ENCODE measurements at places on chromosomes 7 and 10. TPM values are rescaled to one million over a fixed set of nuclear protein-coding genes. Genes with fewer than 3 reads are reported as not detected.

Gene CH25H
- 3.6 TPM for total RNA-seq

Gene TAS2R39
- total RNA-seq = not detected

Gene IRF5
- 0.26 TPM for total RNA-seq

Gene TNS3
- total RNA-seq = 11.8 TPM

Gene PKD2L1
- total RNA-seq = not detected

Gene SORBS1
- total RNA-seq = 0.77 TPM

Gene GPR146
- total RNA-seq = 25.5 TPM

Measured in dermis microvascular lymphatic vessel endothelial cell (primary cell).